ENCODE measurements at places on chromosomes 3 and 15.

- no peak for DNase-seq
Observed at GRCh38 chr3:117439812-117440211, 730.2 kb downstream of the TUSC7 start.

- DNase-seq: no peak
Observed at GRCh38 chr15:68808091-68808490, 12.6 kb downstream of the ANP32A start.

- DNase-seq: no peak
Observed at GRCh38 chr3:62363275-62363674, 10.1 kb downstream of the FEZF2 start.

DNA sequence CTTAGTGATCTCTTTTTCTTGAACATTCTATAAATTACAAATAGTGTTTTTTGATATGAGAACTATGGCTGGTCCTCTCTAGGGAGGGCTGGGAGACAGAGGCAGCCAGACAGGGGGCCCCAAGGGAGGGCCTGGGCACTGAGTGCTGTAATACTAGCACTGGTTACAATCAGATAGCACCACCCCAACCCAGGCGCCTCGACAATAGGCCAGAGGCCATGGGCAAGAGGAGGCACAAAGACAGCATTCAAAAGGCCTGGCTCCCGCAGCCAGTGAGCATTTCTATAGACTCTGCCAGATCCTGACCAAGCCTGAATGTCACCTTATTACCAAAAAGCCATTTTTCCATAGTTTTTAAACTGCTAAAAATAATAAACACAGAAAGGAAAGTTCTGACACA lies 158.5 kb downstream of the THRB start:
- DNase-seq: no peak

DNA sequence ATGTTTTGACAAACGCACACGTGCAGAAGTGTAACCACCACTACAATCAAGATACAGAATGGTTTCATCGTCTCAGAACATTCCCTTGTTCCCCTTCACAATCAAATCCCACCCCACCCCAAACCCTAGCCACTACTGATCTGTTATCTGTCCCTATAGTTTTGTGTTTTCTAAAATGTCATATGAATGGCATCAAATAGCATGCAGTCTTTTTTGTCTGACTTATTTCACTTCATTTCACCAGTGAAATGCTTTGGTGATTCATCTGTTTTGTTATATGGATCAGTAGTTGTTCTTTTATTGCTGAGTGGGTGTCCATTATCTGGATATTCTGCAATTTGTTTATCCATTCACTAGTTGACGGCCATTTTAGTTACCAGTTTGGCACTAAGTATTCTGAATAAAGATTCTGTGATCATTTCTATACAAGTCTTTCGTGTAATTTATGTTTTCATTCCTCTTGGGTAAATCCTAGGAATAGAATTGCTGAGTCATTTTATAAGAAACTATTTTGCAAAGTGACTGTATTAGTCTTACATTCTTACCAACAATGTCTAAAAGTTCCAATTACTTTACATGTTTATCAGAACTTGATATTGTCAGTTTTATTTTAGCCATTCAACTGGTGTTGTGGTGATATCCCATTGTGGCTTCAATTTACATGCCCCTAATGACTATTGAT lies 232.8 kb downstream of the CLSTN2 start:
- no peak for DNase-seq

GRCh38 chr3:66662894-66663293 lies 162.1 kb upstream of the LRIG1 start:
- DNase-seq: no peak

- no peak for DNase-seq
Observed at GRCh38 chr3:40843851-40844548, 319.2 kb downstream of the ZNF621 start.

Measured in activated CD4-positive, alpha-beta T cell treated with anti-CD3 and anti-CD28 coated beads, Interleukin-2, amount 50 U/mL, for 48 hours (primary cell).